ENCODE measurements at places on chromosomes 12 and 14.

DNA sequence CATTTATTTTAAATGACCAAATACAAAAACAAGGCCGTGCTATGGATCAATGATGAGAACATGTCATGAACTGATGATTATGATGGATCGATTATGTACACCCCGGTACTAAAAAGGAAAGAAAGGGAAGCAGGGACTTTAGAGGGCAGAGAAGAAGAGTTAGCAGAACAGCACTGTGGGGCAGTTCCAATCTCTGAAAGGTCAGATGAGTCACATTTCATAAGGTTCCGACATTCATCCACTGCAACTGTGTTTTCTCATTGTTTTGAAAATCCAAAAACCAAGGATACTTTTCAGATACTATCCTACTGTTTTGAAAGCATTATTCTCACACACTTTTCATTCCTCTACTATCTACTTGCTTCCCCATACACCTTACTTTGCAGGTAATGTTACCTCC, 169.3 kb downstream of the STXBP6 start:
- DNase-seq = no peak

- no peak for DNase-seq
These were observed 156.0 kb upstream of the PLEKHG7 start for GRCh38 chr12:92546635-92547348.

DNA sequence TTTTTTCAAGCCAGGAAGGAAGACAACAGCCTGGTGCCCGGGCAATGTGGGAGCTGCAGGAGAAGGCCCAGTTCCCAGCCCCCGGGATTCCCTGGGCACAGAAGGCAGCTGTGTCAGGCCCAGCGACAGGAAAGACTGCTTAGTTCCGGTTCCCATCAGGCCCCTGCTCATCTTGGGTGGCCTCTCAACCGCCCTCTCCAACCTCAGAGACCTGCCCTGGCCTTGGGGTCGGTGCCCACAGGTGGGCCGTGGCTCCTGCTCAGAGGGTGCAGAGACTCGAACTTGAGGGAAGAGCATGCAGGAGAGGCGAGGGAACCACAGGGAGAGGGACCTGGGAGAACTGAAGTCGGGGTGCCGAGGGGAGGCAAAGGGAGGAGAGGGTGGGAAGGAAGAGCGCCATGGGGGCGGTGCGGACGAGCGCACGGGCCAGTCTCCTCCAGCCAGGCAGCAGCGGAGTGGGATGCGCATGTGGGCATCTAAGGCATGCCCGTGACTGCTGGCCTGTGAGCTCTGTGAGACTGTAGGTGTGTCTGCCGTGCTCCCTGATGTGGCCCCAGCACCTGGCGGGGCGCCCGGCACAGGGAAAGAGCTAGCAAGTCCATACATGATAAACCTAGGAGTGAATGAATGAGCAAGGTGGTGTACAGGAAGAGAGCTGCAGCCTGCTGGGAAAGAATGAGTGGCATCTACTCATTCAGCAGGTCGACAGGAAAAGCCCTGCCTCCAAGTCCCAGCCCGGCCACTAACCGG, 42.7 kb downstream of the SSH1 start:
- no peak for DNase-seq

GRCh38 chr14:69535230-69535848, 39.3 kb downstream of the CCDC177 start:
- DNase-seq = peak; percentile 40

GRCh38 chr14:82313889-82314288, 780.2 kb upstream of the SEL1L start:
- DNase-seq = peak; percentile 21

DNA sequence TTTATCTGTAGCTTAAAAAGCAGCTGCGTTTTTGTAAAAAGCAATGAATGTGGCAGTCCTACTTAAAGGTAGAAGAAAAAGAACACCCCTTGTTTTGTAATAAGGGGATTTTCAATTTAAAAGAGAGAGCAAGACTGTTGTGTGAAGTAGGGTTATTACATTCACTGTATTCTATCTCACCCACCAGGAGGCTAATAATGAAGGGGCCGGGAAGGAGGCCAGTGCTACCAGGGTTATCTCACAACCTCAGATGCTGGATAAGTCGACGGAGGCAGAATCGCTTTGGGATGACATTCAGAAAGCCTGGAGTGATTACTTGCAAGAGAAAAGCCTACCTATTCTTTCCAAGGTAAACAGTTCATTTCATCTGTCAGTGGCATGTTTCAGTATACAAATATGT, 97.7 kb downstream of the RMST start:
- DNase-seq = no peak

DNA sequence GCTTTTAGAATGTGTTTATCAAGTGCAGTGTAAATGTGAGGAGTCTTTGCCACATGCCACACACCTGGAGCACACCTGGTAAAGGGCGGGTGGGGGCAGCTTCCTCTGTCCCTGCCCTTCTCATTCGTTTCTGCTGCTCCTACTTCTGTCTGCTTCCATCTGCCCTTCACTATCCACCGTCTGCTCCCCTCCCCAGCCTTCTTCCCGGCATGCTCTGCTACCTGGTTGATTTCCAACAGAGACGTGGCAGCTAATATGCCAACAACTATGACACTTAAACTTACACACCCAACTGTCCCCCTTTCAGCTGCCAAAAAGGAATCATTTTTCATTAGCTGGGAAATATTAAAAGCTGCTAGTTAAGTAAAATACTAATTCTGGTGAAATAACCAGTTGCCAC, 9.1 kb upstream of the CARMIL3 start:
- no peak for DNase-seq

All from femur (tissue), 1 donor.